ENCODE measurements at places on chromosomes 3 and 15.

DNA sequence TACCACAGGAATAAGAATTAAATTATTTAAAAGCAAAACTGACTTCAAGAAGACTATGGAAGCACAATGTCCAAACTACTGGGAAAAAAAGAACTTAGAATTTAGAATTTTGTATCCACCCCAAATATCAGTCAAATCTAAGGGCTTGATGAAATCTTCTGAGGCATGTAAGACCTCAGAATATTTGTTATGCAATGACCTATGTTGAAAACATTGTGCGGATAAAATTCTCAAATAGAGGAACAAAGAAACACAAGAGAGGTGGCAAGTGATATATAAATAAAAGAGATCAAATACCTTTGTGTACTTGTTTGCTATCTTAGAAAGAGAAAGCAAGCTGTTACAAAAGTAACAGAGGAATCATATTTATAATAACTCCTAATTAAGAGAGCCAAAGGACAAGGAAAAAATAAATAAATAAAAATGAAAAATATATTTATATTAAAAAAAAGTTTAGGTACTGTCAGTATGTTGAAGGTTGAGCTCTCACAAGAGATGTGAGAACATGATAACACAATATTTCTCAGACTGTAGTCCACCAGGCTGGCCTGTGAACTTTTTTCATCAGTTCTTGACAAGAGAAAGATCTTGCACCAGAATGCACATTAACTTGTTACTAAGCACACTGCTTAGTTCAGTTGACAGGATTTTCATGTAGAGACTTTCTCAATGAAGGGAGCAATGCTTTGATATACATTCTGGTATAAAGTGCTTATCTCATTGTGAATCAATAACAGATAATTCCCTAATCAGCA, 50.0 kb downstream of the CPA3 start:
- no peak for DNase-seq

- no peak for DNase-seq
These were observed 280.5 kb downstream of the MBNL1 start for GRCh38 chr3:152549263-152549662.

DNA sequence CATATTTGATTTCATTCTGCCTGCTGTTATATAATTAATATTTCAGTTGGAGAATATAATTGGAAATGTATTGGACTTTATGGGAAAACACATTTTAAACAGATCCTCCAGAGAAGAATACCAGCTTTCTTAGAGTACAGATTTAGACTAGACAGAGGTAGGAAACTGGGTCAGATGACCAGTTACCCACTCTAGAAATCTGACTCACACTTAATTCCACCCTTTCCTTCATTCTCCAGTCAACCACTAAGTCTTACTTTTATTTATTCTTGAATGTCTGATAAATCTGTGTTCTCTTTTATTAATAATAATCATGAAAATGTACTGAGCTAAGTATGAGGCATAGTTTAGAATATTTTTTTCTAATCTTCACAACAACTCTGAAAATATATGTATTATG, 110.7 kb downstream of the LRRC49 start:
- no peak for DNase-seq

DNA sequence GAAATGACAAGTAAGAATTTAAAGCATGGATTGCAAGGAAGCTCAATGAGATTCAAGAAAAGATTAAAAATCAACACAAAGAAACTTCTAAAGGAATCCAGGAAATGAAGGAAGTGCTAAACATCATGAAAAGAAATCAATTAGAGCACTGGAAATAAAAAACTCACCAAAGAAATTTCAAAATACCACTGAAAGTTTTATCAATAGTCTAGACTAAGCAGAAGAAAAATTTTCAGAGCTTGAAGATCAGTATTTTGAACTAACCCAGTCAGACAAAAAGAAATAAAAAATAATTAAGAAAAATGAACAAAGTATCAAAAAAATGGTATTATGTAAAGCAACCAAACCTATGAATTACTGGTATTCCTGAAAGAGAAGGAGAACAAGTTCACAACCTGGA, 60.6 kb downstream of the FAM227B start:
- DNase-seq, result no peak

DNA sequence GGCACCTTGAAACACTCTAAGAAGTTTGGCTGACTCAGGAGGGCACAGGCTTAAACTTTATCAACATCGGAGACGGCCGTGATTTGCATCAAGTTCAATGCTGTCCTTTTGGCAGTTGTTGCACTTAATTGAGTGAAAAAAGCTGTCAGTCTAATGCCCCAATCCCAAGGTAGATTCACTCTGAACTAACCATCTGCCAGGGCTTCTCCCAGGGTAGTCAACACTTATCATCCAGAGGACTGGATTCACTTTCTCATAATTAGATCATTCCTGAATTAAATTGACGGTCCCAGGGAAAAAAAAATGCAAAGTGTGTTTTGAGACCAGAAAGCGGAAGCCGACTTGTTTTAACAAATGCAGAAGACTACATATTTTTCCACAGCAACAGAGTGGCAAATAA, 28.5 kb downstream of the RORA start:
- no peak for DNase-seq

GRCh38 chr15:61220125-61220524, 9.0 kb downstream of the RORA start:
- DNase-seq, result no peak

GRCh38 chr3:40891186-40891585, 308.1 kb upstream of the CTNNB1 start:
- no peak for DNase-seq

DNA sequence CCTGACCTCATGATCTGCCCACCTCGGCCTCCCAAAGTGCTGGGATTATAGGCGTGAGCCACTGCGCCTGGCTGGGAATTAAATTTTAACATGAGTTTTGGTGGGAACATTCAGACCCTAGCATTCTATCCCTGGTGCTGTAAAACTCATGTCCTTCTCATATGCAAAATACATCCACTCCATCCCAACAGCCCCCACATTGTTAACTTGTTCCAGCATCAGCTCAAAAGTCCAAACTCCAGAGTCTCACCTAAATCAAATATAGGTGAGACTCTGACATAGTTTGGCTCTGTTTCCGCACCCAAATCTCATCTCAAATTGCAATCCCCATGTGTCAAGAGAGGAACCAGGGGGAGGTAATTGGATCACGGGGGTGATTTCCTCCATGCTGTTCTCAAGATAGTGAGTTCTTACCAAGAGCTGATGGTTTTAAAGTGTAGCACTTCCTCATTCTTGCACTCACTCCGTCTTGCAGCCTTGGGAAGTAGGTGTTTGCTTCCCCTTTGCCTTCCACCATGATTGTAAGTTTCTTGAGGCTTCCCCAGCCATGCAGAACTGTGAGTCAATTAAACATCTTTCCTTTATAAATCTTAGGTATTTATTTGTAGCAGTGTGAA, 96.2 kb upstream of the PLCL2 start:
- DNase-seq, result no peak

DNA sequence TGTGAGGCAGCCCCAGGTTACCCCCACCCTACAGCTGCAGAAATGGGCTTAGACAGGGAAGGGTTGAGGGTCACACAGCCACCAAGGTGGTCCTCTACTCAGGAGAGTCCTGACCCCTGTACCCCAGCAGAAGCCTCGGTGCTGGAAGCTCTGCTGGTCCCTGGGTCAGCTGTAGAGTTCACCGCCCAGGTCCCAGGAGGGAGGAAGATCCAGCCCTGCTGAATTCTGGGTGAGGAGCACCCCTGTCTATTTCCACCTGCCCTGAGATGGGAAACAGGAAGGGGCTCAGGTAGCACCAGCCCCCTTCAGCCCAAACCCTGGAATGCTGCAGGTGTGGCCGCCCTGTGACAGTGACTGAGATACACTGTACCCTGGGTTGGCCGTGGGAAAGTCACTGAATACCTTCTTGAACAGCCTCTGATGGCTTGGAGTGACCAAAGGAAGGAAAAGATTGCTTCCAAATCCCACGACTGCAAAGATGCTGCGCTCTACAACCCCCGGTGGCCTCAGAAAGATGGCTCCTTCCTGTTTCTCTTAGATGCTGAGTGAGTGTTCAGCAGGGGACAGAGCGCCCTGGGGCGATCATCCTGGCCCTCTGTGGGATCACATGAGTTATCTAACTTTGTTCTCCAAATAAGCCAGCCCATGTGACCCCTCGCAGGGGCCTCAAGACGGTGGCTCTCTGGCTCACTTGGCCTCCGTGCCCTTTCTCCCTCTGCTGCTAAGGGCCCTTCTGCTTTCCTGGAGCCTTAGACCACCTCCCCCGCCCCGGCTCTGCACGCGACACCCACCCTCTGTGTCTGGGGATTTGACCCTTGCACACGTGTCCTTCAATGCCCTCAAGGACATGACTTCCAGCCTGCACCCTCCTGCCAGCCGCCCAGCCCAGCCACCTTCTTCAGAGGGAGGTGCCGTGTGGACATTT, 141.9 kb downstream of the NSMCE3 start:
- no peak for DNase-seq

DNA sequence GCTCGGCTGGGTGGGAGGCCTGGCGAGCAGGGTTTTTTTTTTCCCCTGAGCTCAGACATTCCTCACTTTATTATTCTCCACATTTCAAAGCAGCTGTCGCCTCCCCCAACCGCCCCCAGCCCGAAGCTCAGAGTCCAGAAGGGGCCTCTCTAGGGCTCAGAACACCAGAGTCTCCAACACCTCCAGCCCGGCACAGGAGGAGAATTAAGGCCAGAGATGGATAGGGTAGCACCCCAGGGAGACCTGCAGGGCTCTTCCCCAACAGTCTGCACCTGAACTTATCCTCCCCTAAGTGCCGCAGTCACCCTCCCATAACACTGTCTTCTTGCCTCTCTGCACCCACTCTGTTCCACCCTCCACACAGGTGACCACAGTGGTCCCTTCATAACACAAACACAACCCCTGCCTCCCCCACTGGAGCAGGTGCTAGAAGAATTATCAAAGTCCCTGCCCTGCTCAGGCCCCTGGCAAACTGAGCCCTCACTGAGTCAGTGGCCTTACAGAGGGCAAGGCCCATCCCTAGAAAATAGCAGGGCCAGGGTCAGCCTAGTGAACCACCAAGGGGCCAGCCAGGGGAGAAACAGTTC, 14.1 kb downstream of the MYL3 start:
- DNase-seq, result no peak

DNA sequence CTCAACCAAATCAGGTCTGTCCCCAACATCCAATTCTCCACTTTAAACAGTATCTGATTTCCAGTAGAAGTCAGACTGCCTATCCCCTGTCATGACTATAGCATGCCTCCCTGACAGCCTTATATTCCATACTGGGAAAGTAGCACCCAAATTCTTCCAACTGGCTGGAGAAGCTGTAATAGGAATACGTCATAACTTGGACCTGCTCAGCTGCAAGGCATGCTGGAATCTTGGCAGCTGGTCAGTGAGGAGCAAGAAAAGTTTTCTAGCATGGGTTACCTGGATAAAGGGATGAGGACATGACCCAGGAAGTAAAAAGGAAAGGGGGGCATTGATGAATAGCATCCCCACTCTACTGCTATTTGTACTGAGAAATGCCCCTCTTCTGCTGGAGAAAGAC, 8.9 kb downstream of the SEMA5B start:
- DNase-seq, result no peak

- DNase-seq, result no peak
These were observed 522.4 kb upstream of the ADAMTS9 start for GRCh38 chr3:65210026-65210814.

GRCh38 chr3:76495216-76495615, 544.7 kb upstream of the ROBO2 start:
- no peak for DNase-seq

- no peak for DNase-seq
These were observed 20.1 kb upstream of the MCF2L2 start for GRCh38 chr3:183448369-183449128.

DNA sequence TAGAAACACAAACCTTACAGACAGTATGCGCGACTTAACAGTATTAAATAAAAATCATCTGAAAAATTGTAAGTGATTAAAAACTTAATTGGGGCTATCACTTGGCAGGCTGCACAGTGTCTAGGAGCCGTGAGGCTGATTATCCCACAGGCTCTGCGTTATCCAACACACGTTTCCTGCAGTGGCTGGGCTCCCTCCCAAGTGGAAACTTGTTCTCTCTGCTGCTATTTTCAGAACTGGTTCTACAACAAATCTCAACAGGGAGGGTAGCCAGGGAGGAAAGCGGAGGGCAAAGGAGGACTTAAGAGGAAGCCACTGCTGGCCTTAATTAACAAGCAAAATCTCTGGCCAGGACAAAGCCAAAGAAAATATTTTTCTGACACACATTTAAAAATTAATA, 555.2 kb downstream of the MAGI1 start:
- DNase-seq, result peak; percentile 12

DNA sequence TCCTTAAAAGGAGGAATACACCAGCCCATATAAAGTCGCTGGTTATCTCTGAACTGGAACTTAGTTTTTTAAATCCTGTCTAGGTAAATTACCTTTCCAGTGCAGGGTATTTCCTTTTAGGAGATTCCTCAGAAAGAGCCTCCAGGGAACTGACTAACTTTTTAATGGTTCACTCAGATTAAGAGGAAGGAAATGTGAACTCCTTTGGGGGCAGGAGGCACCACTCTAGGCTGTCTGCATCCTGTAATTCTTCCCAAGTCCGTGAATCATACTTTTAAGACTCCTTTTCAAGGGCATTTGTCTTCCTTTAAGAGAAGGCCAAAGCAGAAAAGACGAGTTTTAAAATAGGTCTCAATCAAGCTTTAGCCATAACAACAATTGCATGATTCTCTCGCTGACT, 871.2 kb upstream of the NR2F2 start:
- DNase-seq, result no peak

- no peak for DNase-seq
These were observed 156.7 kb upstream of the MEF2A start for GRCh38 chr15:99409097-99409473.

DNA sequence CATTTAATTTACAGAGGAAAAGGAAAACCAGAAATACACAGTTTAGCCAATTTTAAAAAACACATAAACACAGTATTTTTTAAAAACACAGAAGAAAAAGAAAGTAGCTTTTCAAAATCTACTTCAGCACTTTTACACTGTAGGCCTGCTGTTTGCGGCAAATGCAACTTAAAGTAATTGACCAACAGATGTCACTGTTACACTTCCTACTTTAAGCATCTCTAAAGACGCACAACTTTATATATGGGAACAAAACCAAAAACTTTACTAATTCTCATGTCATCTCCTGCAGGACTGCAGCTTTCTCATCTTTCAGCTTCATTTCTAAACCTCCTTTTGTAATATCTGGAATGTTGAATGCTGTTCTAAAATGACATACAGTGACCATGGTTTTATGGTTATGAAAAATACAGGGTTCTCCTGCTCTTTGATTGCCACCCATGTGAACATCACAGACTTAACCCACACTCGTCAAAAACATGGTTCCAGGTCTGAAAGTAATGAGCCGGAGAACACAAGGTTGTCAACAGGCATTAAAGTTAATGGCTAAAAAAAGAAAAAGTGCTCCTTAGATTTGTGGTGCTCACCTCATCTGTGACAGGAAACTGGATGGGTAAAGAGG, 107.9 kb downstream of the FMN1 start:
- DNase-seq, result peak; percentile 14

GRCh38 chr3:67018789-67019526, 20.9 kb downstream of the KBTBD8 start:
- no peak for DNase-seq
